Activated CD4-positive, alpha-beta T cell treated with anti-CD3 and anti-CD28 coated beads, Interleukin-2, amount 50 U/mL, for 4 hours (primary cell): ENCODE measurements at places on chromosomes 2 and 18.

DNA sequence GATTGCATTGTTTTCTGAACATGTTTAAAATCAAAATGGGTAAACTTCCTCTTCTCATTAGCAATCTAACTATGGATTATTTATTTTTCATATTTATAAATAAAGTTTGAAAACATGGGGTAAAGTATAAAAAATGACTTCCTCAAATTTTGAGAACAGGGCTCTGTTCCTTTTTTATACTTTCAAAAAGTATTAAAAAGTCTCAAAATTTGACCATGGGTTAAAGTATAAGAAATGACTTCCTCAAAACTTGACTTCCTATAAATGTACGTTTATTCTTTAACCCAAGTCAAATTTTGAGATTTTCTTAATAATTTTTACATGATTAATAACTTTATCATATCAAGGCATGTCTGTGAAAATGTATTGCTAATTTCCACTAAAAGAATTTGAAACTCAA is 512.4 kb downstream of the GALR1 start:
- DNase-seq: no peak

- no peak for DNase-seq
Measured at GRCh38 chr2:202425036-202425435, 48.9 kb downstream of the BMPR2 start.

GRCh38 chr18:46434629-46435028 is 222.4 kb downstream of the LOXHD1 start:
- no peak for DNase-seq

- DNase-seq: no peak
Measured at GRCh38 chr2:10544252-10544651, 96.1 kb upstream of the ODC1 start.
